ENCODE measurements at places on chromosomes 6 and 20.

GRCh38 chr20:53767206-53767930 is 173.7 kb upstream of the ZNF217 start:
- DNase-seq = no peak

- DNase-seq = no peak
Measured at GRCh38 chr6:146946559-146946958, 257.7 kb upstream of the STXBP5 start.

- DNase-seq = no peak
Measured at GRCh38 chr6:79420054-79420453, 117.2 kb downstream of the LCA5 start.

GRCh38 chr6:51112731-51113130 is 294.1 kb downstream of the TFAP2B start:
- DNase-seq = no peak

All from left kidney (tissue), 8 donors.